ENCODE measurements at places on chromosomes 12 and 14. TPM values are rescaled to one million over a fixed set of nuclear protein-coding genes. Genes with fewer than 3 reads are reported as not detected.
A peak's percentile ranks its signal among the peaks of the same experiment; 100 is the strongest.

LALBA gene
- not detected for total RNA-seq

PLCZ1 gene
- not detected for total RNA-seq

P2RX2 gene
- not detected for total RNA-seq

TOMM20L gene
- total RNA-seq = not detected

NKX2-1 gene
- 0.16 TPM for total RNA-seq

DTX3 gene
- total RNA-seq = 27.1 TPM

LEMD3 gene
- total RNA-seq = 57.0 TPM

EML5 gene
- 4.9 TPM for total RNA-seq

DNA sequence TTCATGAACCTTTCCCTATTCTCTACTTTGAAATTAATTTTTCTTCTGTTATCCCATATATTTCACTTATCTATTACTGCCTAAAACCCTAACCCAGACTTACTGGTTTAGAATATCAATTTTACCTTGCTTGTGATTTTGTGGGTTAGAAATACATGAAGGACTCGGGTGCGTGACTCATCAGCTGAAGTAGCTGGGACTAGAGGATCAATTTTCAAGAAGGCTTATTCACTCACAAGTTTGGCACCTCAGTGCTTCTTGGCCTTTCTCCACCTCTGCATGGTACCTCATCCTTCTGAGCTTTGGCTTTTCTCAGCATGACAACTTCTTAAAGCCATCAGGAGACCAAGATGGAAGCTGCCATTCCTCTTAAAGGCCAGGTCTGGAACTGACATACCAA is 57.8 kb downstream of the TMEM117 start:
- H3K27me3 ChIP-seq = no peaks in the 10 kb centered on the region
- H3K4me1 ChIP-seq = no peaks in the 10 kb centered on the region
- DNase-seq = no peak
- no peak overlapping the region for H3K27ac ChIP-seq

DNA sequence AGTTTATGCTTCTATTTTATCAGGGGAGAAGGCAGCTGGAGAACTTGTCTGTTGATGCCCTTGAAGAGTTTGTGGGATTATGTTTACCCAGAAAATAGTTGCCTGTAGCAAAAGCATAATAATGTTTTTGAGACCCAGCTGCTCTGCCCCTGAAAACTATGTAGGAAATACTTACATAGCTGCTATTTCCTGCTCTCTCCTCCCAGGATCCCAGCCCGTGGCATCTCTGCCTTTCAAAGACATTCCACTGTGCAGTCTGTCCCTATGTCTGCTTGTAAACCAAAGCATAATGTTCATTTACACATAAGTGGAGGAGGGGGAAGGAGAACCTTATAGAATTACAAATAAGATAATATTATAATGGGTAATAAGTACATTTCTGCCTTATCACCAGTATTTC is 198.7 kb downstream of the SYT1 start:
- H3K27me3 ChIP-seq = no peaks in the 10 kb centered on the region
- DNase-seq = no peak
- no peaks in the 10 kb centered on the region for H3K4me1 ChIP-seq
- no peak overlapping the region for H3K27ac ChIP-seq
- no peak overlapping the region for H3K4me3 ChIP-seq

DNA sequence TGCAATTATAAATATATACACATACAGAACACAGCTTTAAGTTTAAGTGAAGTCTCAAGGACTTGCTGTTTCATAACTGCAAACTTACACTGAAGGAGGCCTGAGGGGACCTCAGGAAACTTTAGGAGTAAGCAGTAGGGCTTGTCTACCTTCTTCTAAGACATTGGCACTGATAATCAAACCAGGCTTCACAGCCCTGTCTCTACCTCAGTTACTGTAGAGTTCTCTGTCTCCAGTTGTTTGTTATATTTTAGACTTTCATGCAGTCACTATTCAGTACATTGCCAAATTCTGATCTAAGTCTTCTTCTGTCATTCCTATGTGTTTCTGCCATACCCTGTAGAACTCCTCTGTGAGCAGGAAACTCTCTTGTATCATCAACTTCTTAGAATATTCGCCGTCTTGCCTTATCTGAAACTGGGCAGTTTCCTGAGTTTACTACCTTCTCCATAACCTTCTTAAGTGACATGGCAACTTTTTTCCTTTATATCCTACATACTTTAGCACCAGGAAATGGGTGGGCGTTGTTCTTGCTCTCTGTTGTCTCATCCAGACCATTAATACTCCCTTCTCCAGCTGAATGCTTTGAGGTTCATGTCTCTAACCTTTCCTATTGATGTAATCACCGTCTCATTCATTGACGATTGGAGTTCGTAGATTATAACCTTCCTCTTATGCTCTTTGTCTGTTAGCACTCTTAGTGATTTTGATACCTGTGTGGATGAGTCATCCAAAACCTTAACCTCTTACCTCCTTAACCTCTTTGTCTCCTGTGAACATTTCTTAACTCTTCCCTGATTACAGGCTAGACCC is 11.4 kb downstream of the APAF1 start:
- H3K4me3 ChIP-seq = no peak overlapping the region
- no peaks in the 10 kb centered on the region for H3K27me3 ChIP-seq
- no peak for DNase-seq
- no peaks in the 10 kb centered on the region for H3K4me1 ChIP-seq

DNA sequence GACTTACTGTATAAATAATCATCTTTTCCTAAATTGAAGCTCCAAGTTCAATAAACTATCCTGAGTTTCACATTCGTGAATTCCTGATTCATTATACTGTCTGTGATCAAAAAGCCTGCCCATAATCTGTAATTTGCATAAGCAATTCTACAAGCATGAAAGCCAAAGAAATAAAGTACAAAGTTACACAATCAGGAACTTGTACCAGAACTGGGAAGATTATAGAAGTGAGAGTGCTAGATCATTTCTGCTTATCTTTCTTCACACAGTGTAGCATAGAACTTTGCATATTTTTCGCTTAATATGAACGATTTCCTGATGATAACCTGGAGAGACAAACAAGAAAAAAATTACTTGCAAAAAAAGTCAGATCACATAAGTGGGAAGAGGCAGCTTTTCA is 308.2 kb downstream of the C12orf50 start:
- H3K27me3 ChIP-seq = no peaks in the 10 kb centered on the region
- no peaks in the 10 kb centered on the region for H3K4me1 ChIP-seq
- no peak overlapping the region for H3K4me3 ChIP-seq

DNA sequence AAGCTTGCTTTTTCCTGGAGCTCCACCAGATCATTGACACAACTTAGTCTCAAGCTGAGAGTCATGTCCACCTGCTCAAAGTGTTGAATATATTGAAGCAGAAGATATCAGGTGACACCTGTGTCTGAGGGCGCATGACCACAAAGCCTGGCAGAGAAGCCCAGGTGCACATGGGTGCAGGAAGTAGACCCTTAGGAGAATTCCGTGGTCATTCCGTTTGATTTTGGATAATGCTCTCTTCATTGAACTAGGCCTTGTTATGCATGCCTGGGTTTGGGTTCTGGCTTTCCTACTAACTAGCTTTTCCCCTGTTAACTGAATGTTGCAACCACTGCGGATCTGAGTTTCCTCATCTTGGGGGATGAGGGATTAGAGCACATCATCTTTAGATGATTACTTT is 7.1 kb downstream of the ARHGDIB start:
- no peaks in the 10 kb centered on the region for H3K27me3 ChIP-seq
- DNase-seq = no peak
- H3K36me3 ChIP-seq = peaks cover 50% of the 10 kb centered on the region
- peaks cover 78% of the 10 kb centered on the region for H3K4me1 ChIP-seq
- peak overlapping the region; percentile 97 for H3K27ac ChIP-seq

GRCh38 chr12:76520348-76520747 is 39.2 kb downstream of the OSBPL8 start:
- no peak for DNase-seq
- H3K27me3 ChIP-seq = no peaks in the 10 kb centered on the region
- H3K4me3 ChIP-seq = no peak overlapping the region
- peaks cover 4% of the 10 kb centered on the region for H3K36me3 ChIP-seq
- H3K27ac ChIP-seq = no peak overlapping the region

DNA sequence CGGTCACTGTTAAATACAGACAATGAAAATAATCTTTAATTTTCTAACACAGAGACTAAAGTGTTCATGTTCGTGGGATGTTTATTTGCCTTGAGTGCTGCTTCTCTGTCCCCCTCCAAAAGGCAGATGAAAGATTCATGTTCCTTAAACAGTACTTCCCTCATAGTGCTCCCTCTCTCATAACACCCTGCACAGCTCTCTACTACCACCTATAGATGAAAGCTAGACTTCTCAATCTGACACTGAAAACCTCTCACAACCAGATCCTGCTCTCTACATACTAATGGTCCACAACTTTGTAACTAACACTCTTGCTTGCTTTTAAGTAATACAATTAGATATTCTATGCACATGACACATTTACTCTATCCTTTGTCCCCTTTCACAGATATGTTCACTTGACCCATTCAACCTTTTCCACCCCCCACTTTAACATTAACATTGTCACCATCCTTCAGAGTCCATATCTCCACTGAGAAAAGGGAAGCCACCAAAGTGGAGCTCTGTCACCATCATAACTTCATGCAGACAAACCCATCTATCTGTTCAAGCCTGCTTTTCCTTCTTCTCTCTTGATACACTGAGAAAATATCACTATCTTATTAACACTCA is 266.4 kb upstream of the USP15 start:
- DNase-seq = no peak
- no peak overlapping the region for H3K27ac ChIP-seq
- H3K36me3 ChIP-seq = no peaks in the 10 kb centered on the region
- H3K27me3 ChIP-seq = no peaks in the 10 kb centered on the region
- no peaks in the 10 kb centered on the region for H3K4me1 ChIP-seq
- H3K4me3 ChIP-seq = no peak overlapping the region

DNA sequence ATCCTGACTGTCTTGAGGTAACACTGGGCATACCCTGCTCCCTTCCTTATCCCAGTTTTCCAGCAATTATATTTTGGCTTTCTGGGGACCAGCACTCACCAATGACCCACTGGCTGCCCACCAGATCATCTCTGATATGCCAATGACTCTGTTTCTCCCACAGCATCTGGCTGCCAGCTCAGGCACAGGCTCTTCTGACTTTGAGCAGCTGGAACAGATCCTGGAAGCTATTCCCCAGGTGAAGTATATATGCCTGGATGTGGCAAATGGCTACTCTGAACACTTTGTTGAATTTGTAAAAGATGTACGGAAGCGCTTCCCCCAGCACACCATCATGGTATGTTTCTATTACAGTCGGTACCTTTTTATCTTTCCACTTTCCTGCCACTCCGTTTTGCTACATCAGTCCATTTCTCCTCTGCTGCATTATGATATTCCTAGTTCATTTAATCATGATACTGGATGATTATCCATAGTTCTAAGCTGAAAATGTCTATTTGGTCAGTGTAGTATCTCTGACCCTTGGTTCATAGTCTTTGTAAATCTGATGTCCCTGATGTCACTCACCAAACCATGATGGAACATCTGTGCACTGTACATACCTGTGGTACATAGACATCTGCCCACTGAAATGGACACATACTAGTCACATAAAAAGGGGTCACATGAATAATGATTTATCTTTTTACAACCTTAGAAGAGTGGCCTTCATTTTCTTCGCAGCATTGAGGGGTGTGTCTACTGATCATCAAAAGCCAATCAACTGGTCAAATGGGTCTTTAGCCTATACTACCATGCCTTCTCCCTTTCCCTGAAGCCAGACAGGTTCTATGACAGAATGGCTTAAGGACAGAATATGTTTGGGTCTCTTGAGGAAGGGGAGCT is 3.3 kb downstream of the GMPR2 start:
- peaks cover 66% of the 10 kb centered on the region for H3K36me3 ChIP-seq
- H3K27ac ChIP-seq = no peak overlapping the region
- H3K4me3 ChIP-seq = no peak overlapping the region
- no peak for DNase-seq
- no peaks in the 10 kb centered on the region for H3K27me3 ChIP-seq
- peaks cover 35% of the 10 kb centered on the region for H3K4me1 ChIP-seq

GRCh38 chr12:72499244-72499643 is 227.1 kb downstream of the TRHDE start:
- no peak for DNase-seq
- no peaks in the 10 kb centered on the region for H3K27me3 ChIP-seq
- no peak overlapping the region for H3K27ac ChIP-seq
- H3K4me3 ChIP-seq = no peak overlapping the region
- no peaks in the 10 kb centered on the region for H3K36me3 ChIP-seq

DNA sequence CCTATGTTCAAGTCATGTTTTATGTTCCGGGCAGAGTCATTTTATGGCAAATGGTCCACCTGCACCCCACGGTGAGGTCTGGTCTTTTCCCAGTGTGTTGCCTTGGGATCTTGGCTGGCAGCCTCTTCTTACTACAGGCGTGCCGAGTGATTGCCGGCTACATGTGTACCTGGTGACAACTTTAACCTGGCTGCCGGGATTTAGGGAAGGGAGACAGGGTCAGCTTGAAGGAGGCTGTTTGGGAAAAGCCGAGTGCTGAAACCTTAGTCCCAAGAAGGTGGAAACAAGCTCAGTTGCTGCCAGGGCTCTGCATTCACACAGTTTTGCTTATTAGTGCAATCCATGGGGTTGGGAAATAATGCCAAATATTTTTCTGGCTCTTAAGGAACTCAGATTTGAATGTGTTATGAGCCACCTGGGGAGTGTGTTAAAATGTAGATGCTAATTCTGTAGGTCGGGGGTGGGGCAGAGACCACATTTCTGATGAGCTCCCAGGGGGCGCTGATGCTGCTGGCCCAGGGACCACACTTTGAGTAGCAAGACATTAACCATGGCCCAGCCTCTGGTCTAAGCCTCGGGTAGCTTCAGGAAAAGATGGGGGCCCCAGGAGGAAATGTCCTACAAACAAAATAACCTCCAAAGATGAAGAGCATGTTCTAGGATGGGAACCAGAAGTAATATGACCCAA is 179.6 kb downstream of the TBX5 start:
- no peak overlapping the region for H3K4me3 ChIP-seq
- H3K27me3 ChIP-seq = peaks cover 2% of the 10 kb centered on the region
- no peak overlapping the region for H3K27ac ChIP-seq
- DNase-seq = no peak
- no peaks in the 10 kb centered on the region for H3K36me3 ChIP-seq

- no peaks in the 10 kb centered on the region for H3K4me1 ChIP-seq
- no peak overlapping the region for H3K27ac ChIP-seq
- H3K36me3 ChIP-seq = no peaks in the 10 kb centered on the region
- DNase-seq = no peak
Observed at GRCh38 chr12:52873513-52873831, 24.7 kb upstream of the KRT78 start.

GRCh38 chr12:108784270-108784669 is 53.0 kb upstream of the CORO1C start:
- H3K36me3 ChIP-seq = peaks cover 22% of the 10 kb centered on the region
- no peaks in the 10 kb centered on the region for H3K4me1 ChIP-seq
- DNase-seq = no peak
- H3K27ac ChIP-seq = no peak overlapping the region
- H3K4me3 ChIP-seq = no peak overlapping the region

GRCh38 chr14:65137648-65138307 is 35.5 kb upstream of the MAX start:
- H3K27me3 ChIP-seq = peaks cover 4% of the 10 kb centered on the region
- H3K36me3 ChIP-seq = no peaks in the 10 kb centered on the region
- H3K4me3 ChIP-seq = no peak overlapping the region
- DNase-seq = no peak
